ENCODE measurements at places on chromosomes 11 and 22. TPM values are rescaled to one million over a fixed set of nuclear protein-coding genes. Genes with fewer than 3 reads are reported as not detected.

Gene FGF19
- not detected for total RNA-seq

Gene ANGPTL5
- total RNA-seq = not detected

Gene RIBC2
- 0.18 TPM for total RNA-seq

Gene OR52E8
- total RNA-seq = not detected

Gene MLC1
- 0.60 TPM for total RNA-seq

Gene NTM
- total RNA-seq = not detected

Gene KCNK4
- not detected for total RNA-seq

Gene ADAMTS8
- not detected for total RNA-seq

Gene RAB36
- total RNA-seq = 0.65 TPM

Gene MPZL2
- 20.7 TPM for total RNA-seq

Gene NXPE2
- total RNA-seq = not detected

Gene E2F8
- total RNA-seq = not detected

Gene RCOR2
- total RNA-seq = not detected

Gene TM7SF2
- total RNA-seq = 33.1 TPM

Gene APOL6
- 42.7 TPM for total RNA-seq

Gene TRIM51
- total RNA-seq = not detected

Gene AIFM3
- 1.4 TPM for total RNA-seq

Gene MAPK8IP1
- 6.2 TPM for total RNA-seq

Gene LARGE2
- total RNA-seq = 2.6 TPM

Gene SSH3
- total RNA-seq = 12.9 TPM

Gene C11orf21
- 0.47 TPM for total RNA-seq

Gene EFCAB6
- 1.3 TPM for total RNA-seq

Gene OR5D14
- not detected for total RNA-seq

Gene MMP13
- total RNA-seq = not detected

Gene FAM111B
- total RNA-seq = 0.15 TPM

Gene C11orf52
- 11.6 TPM for total RNA-seq

Gene OR10D3
- not detected for total RNA-seq

Gene VSIG2
- total RNA-seq = 0.83 TPM

Gene OR52L1
- not detected for total RNA-seq

Gene ASRGL1
- total RNA-seq = 3.2 TPM

Gene OR5A1
- not detected for total RNA-seq

Gene TUB
- total RNA-seq = 0.81 TPM

Gene SYT7
- total RNA-seq = 69.4 TPM

Gene SCGB1A1
- total RNA-seq = not detected

Gene PATE4
- not detected for total RNA-seq

Gene DKK3
- total RNA-seq = 16.9 TPM

Gene MRGPRX4
- total RNA-seq = not detected

Gene FAM180B
- total RNA-seq = not detected

Gene VPS37C
- 7.5 TPM for total RNA-seq

Gene SHISAL1
- total RNA-seq = 0.31 TPM

Gene CNGA4
- not detected for total RNA-seq

Gene LRRC10B
- total RNA-seq = not detected

Measured in right lobe of liver (tissue), 6 donors.